Stimulated activated naive B cell treated with anti-CD40 and anti-IgM and Interleukin-4, amounts not matched to agents 10 μg/mL and 1 μg/mL and 100 μg/mL, for 72 hours (primary cell): ENCODE measurements at places on chromosomes 7 and 10.

- no peak overlapping the region for H3K27ac ChIP-seq
- H3K27me3 ChIP-seq = no peaks in the 10 kb centered on the region
- H3K4me3 ChIP-seq = no peak overlapping the region
- peaks cover 6% of the 10 kb centered on the region for H3K4me1 ChIP-seq
These were observed 18.7 kb downstream of the PTPRE start for GRCh38 chr10:127925471-127926207.

- no peak overlapping the region for H3K27ac ChIP-seq
- no peaks in the 10 kb centered on the region for H3K36me3 ChIP-seq
- no peak for DNase-seq
- no peak overlapping the region for H3K4me3 ChIP-seq
- no peaks in the 10 kb centered on the region for H3K27me3 ChIP-seq
- no peaks in the 10 kb centered on the region for H3K4me1 ChIP-seq
These were observed 321.4 kb upstream of the HGF start for GRCh38 chr7:82091126-82091684.

GRCh38 chr7:158955146-158955870 is 99.0 kb downstream of the DYNC2I1 start:
- peaks cover 14% of the 10 kb centered on the region for H3K36me3 ChIP-seq
- peaks cover 15% of the 10 kb centered on the region for H3K4me1 ChIP-seq
- DNase-seq = no peak
- no peak overlapping the region for H3K4me3 ChIP-seq
- H3K27ac ChIP-seq = no peak overlapping the region
- H3K27me3 ChIP-seq = peaks cover 20% of the 10 kb centered on the region

DNA sequence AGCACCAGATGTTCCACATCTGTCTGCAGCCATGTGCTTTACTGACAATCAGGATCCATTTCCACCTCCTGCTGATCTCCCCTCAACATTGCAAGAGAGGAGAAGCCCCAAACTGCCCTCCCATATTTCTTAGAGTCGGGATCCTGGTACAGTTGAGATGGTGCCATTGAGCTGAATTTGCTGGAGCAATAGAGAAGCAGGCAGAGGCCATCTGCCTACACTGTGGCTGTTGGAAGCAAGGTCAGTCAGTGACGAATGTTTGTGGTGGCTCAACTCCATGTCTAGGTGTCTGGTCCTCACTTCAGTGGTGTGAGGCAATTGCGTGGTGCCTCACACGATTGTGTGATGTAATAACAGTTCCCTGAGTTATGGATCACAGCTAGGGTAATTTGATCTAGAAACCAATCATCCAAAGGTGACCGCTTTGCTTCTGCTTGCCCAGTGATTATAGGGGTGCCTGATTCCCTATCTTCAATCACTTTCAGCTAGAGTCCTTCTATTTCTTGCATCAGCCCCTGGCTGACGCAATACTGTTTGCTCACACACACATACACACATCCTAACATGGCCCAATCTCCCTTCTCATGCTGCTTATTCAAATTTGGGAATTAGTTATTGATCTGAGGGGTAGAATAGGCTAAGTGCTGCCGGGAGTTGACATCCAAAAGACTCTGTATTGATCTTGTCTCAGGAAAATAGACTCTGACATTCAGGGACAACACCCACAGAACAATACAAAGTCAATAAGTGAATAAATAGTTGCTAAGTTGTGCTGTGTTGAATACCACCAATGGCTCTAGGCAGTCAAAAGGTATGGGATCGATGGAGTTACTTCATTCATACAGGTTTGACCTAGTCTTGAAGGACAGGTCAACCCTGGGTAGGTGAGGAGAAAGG is 46.1 kb upstream of the SLC35B4 start:
- H3K4me1 ChIP-seq = peaks cover 4% of the 10 kb centered on the region
- H3K27me3 ChIP-seq = peaks cover 22% of the 10 kb centered on the region
- H3K36me3 ChIP-seq = no peaks in the 10 kb centered on the region
- H3K27ac ChIP-seq = no peak overlapping the region
- no peak for DNase-seq

GRCh38 chr10:80517416-80518142 is 20.1 kb upstream of the SH2D4B start:
- no peak overlapping the region for H3K27ac ChIP-seq
- H3K4me3 ChIP-seq = no peak overlapping the region
- DNase-seq = no peak
- H3K36me3 ChIP-seq = peaks cover 57% of the 10 kb centered on the region
- peaks cover 41% of the 10 kb centered on the region for H3K4me1 ChIP-seq

DNA sequence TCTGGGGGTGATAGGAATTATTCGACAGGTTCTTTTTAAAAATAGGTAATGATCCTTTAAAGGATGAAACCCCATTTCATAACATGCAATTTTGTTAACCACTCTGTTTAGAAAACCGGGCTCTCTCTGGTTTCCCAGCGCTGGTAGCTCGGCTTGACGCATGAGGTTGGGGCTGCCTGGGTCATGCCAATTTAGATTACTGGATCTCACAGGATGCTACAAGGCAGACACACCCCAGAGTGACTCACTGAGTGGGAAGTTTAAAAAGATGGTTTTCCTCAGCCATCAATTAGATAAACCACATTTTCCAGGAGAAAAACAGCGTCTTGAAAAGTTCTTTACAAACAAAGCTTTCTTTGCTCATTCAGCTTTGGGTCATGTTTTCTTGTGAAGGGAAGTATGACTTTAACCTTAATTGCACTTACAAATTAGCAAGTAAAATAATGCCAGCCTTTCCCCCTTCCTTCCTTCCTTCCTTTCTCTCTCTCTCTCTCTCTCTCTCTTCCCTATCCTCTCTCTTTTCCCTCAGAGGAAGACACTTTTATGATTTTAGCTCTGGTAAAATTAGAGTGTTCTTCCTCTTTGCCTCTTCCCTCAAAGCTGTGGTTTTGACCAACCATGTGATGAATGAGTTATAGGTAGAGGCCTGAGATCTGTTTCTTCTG is 99.8 kb downstream of the EPDR1 start:
- no peaks in the 10 kb centered on the region for H3K4me1 ChIP-seq
- H3K4me3 ChIP-seq = no peak overlapping the region
- no peaks in the 10 kb centered on the region for H3K36me3 ChIP-seq
- DNase-seq = no peak

GRCh38 chr7:98203261-98203963 is 7.8 kb upstream of the BHLHA15 start:
- H3K36me3 ChIP-seq = peaks cover 38% of the 10 kb centered on the region
- DNase-seq = peak; percentile 60
- H3K27ac ChIP-seq = peak overlapping the region; percentile 95
- peaks cover 44% of the 10 kb centered on the region for H3K4me1 ChIP-seq
- H3K27me3 ChIP-seq = peaks cover 8% of the 10 kb centered on the region

DNA sequence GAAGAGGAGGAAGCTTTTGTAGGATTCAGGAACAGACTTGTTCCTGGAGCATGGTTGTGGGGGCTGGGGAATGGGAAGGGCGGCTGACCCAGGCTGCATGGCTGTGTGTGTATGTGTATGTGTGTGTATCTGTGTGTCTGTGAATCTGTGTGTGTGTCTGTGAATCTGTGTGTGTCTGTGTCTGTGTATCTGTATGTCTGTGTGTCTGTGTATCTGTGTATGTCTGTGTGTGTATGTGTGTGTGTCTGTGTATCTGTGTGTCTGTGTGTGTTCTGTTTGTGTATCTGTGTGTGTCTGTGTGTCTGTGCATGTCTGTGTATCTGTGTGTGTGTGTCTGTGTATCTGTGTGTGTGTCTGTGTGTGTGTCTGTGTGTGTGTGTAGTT is 6.6 kb upstream of the STX1A start:
- H3K27ac ChIP-seq = no peak overlapping the region
- H3K4me1 ChIP-seq = no peaks in the 10 kb centered on the region
- no peak for DNase-seq
- H3K27me3 ChIP-seq = peaks cover 24% of the 10 kb centered on the region
- no peaks in the 10 kb centered on the region for H3K36me3 ChIP-seq

GRCh38 chr7:11332865-11333228 is 359.2 kb downstream of the PHF14 start:
- no peak overlapping the region for H3K27ac ChIP-seq
- no peaks in the 10 kb centered on the region for H3K4me1 ChIP-seq
- H3K4me3 ChIP-seq = no peak overlapping the region
- H3K36me3 ChIP-seq = no peaks in the 10 kb centered on the region
- H3K27me3 ChIP-seq = no peaks in the 10 kb centered on the region
- DNase-seq = no peak

- no peak for DNase-seq
- no peak overlapping the region for H3K27ac ChIP-seq
- H3K4me3 ChIP-seq = no peak overlapping the region
- peaks cover 9% of the 10 kb centered on the region for H3K36me3 ChIP-seq
- peaks cover 13% of the 10 kb centered on the region for H3K27me3 ChIP-seq
- H3K4me1 ChIP-seq = peaks cover 21% of the 10 kb centered on the region
These were observed 26.6 kb upstream of the PSMG3 start for GRCh38 chr7:1596181-1597043.

DNA sequence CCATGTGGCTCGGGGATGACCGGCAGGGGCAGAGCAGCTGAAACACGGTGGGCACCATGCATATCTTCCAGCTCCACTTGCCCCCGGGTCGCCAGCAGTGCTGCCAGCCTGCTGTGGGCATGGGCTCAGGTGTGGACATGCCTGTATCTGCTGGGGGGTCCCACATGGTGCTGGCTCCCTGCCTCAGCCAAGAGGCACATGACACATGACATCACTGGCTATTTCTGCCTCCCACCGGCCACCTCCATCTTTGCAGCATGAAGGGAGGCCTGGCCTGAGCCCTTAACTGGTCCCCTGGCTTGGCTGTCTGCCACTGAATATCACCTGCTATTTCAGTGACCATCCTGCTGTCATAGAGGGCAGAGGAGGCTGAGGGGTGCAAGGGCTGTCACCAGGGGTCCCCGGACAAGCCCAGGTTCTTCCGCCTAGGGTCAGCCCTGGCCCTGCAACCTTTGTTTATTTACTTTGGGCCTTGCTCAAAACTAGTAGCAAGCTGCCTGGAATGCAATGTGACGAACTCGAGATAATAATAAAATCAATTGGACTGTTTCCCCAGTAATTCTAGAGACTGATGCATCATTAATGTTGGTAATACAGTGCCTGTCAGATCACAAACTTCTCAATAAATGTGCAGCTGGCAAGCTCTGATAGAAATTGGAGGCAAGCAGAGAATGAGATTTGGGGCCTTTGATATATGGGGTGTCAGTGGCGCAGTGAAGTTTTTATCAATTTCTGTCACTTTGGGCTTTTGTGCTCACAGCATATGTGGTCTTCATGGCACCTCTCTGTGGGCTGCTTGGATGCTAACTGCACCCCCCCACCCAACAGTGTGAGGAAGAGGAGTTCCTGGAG is 28.5 kb downstream of the ZMIZ1 start:
- H3K27ac ChIP-seq = peak overlapping the region; percentile 26
- DNase-seq = no peak
- peaks cover 53% of the 10 kb centered on the region for H3K4me1 ChIP-seq
